T-helper 1 cell (primary cell): ENCODE measurements at places on chromosomes 3 and 15.

- no peak for DNase-seq
Measured at GRCh38 chr15:58842713-58843396, 71.8 kb downstream of the MINDY2 start.

GRCh38 chr3:144104186-144104585, 132.6 kb downstream of the DIPK2A start:
- no peak for DNase-seq

DNA sequence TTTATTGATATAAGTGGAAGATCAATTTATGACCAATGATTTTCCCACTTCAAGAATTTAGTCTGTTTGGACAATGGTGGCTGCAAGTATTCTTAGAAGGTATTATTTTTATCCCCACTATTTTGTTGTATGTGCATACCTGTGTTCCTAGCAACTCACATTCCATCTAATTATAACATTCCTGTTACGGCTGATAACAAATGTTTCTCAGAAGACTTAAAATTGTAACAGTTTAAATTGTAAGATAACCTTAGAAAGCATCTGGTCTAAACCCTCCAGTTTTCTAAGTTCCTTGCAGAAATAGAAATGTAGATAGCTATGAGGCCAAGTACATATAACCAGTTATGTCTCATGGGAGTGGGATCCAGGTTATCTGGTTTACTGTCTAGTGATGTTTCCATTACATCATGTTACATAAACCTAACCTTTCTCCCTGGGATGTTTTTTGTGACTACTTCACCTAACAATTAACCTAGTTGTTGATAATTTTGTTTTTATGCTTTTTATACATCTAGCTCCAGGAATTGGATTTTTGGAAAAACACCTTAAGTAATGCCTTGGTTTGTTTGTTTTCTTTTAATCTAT, 11.1 kb upstream of the MFN1 start:
- DNase-seq = no peak

GRCh38 chr3:82520846-82521245, 759.4 kb upstream of the GBE1 start:
- no peak for DNase-seq

DNA sequence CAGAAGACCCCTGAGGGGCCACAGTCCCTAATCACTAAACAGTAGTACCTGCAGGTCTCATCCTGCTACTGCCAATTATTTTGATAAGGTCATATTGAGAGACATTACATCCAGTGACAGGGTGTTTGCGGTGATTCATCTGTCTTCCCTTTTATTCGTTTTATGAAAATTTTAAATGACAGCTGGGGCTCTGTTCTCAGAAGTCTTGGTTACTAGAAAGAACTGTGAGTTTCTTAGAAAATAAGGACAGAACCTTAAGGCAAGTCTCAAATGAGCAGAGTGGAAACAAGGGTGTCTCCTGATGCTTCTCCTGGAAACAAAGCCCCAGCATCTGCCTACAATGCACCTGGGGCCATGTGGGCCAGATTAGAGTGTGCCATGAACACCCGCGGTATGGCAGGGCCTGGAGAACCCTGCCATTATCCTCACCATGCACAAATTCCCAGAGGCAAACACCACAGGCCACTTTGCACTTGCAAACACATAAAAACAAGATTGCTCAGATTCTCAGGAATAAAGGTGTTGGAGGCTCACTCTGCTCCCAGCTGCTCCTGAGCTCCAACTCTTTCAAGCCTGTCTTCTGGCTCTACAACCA, 66.3 kb upstream of the IQSEC1 start:
- DNase-seq = no peak

GRCh38 chr3:28835249-28835648, 445.6 kb upstream of the RBMS3 start:
- DNase-seq = no peak

- DNase-seq = no peak
Measured at GRCh38 chr3:116000311-116000710, 377.0 kb downstream of the GAP43 start.

GRCh38 chr15:39453620-39454019, 127.3 kb upstream of the THBS1 start:
- no peak for DNase-seq

- no peak for DNase-seq
Measured at GRCh38 chr15:97096303-97096835, 765.9 kb downstream of the NR2F2 start.

DNA sequence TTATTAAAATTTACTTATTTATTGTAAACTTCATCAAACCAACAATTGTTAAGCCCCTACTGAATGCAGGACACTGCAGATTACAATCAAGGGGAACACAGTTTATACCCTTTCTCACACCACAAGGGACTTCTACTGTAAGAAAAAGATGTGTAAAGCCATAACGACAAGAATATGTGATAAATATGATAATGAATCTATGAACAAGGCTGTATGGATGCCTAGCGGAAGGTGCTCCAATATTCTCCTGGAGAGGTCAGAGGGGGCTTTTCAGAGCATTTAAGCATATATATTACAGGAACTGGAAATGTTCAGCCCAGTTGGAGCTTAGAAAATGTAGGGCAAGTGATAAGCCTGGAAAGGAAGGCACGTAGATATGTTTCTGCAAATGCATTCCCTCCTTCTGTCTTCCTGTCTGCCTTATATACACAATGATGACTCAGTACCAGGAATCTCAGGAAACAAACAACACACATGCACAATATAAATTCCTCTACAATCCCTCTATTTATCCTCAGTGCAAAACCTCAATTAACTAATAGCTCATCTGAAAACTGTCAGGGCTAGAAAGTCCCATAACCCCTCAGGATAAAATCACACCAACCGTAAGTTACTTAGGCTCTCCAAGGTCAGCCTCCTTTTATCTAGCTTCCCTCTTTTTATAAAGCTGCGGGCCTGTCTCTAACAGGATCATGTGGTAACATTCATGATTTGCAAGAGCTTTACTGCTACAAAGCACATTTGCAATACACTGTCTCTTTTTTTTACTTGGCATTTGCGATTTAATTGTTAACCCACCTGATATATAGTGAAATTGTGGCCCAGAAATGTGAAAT, 393.1 kb downstream of the LPP start:
- no peak for DNase-seq
